ENCODE measurements at places on chromosomes 4 and X.

GRCh38 chrX:40383969-40384368, 196.8 kb upstream of the ATP6AP2 start:
- DNase-seq = no peak

GRCh38 chrX:68503836-68504636, 5.2 kb downstream of the YIPF6 start:
- DNase-seq = no peak

DNA sequence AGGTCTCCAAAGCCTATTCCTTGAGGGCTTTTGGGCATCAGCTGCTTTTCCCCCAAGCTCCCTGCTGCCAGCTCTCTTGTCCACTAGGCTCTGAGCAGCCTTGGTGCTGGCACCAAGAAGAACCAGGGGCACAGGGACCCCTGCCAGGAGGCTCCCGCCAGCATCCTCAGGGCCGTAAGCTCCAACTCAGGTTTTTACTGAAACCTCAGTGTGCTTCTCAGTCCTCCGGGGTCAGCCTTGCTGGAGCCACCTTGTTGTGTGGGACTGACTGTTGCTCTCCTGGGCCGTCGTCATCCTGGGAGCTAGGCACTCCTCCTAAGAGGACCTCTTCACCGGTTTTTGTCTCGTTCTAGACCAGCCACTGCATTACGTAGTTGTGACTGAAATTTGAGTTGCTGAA, 38.9 kb downstream of the NOP14 start:
- DNase-seq = peak; percentile 1

DNA sequence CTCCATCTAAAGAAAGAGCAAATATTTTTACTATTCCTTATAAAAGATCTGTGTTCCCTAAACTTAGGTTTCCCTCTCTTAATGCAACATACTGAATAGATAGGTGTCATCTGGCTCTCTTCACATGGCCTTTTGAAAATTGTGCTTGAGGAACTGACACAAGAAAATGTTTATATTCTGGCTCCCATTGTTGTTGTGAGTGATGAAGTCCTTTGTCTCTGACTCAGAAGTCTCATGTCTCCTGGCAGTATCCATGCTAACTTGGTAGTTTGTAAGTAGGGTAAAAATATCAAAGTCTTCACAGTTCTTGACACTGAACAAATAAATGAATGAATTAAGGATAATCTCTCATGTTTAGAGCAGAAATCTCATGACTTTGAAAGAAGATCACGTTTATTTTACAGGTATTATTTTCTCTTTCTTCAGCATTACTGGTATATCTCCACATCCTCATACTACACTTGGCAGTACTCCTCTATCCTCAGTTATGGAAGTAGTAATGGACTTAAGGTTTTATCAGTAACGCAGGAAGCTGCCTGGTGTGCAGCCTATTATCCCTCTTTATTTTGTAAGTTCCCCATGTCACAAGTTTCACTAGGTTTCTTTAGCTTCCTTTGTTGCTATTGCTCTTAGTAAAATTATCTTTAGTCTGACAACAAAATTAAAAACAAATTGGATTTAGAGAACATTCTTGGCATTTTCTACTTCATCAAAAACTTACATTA, 14.2 kb upstream of the PABPC4L start:
- no peak for DNase-seq

Measured in mesothelial cell of epicardium (in vitro differentiated cells).